Kidney (tissue), 22 donors: ENCODE measurements at places on chromosomes 13 and 19. TPM values are rescaled to one million over a fixed set of nuclear protein-coding genes. Genes with fewer than 3 reads are reported as not detected.

ADGRE3 gene
- total RNA-seq: 0.25 TPM

DNA sequence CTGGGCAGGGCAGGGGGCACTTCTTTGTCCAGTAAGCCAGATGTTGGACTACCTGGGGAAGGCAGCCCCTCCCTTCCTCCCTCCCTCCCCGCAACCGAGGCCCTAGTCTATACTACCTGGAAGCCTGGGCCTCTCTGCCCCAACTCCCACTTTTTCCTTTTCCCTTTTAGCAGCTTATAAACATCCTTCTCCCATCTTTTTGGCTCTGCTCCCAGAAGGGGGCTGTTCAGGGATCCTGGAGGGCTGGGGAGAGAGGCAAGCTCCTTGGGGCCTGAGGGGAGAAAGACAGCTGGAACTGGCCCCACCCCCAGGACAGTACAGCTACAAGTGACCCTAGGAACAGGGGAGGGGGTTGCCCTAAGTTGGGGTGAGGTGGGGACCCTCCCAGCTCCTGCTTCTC is 44.9 kb downstream of the LYL1 start:
- H3K27me3 ChIP-seq: peaks cover 6% of the 10 kb centered on the region
- no peak overlapping the region for H3K27ac ChIP-seq
- H3K4me3 ChIP-seq: no peak overlapping the region
- H3K4me1 ChIP-seq: peaks cover 42% of the 10 kb centered on the region
- H3K36me3 ChIP-seq: no peaks in the 10 kb centered on the region

DNA sequence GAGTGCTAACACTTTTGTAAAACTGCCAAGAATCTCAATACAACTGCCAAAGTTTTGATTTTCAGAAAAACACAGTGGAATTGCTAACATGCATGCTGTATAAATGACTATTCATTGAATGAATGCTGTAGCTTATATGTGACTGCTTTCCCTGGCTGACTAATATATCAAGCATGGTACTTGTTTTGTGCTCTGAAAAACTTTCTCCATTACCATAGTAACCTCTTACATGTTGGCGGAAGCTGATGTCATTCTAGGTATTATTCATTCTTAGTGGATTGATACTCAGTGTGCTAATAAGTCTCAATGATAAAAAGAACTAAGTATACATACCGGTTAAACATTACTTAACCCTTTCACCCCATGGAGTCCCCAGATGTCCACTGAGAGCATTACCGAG is 166.1 kb upstream of the MYO16 start:
- H3K36me3 ChIP-seq: no peaks in the 10 kb centered on the region
- H3K4me1 ChIP-seq: no peaks in the 10 kb centered on the region
- no peak overlapping the region for H3K4me3 ChIP-seq
- H3K27me3 ChIP-seq: no peaks in the 10 kb centered on the region
- no peak for DNase-seq

- DNase-seq: no peak
- no peaks in the 10 kb centered on the region for H3K27me3 ChIP-seq
- no peaks in the 10 kb centered on the region for H3K36me3 ChIP-seq
- no peak overlapping the region for H3K27ac ChIP-seq
- peaks cover 3% of the 10 kb centered on the region for H3K4me1 ChIP-seq
Observed at GRCh38 chr13:114019367-114019766, 45.5 kb upstream of the C13orf46 start.

GRCh38 chr13:20241593-20241992 is 9.5 kb upstream of the GJB6 start:
- no peaks in the 10 kb centered on the region for H3K4me1 ChIP-seq
- H3K4me3 ChIP-seq: no peak overlapping the region
- H3K27me3 ChIP-seq: no peaks in the 10 kb centered on the region
- DNase-seq: no peak
- H3K36me3 ChIP-seq: no peaks in the 10 kb centered on the region
- H3K27ac ChIP-seq: no peak overlapping the region

- no peak overlapping the region for H3K27ac ChIP-seq
- no peak for DNase-seq
- no peaks in the 10 kb centered on the region for H3K4me1 ChIP-seq
- H3K4me3 ChIP-seq: no peak overlapping the region
Observed at GRCh38 chr19:11806354-11807098, 7.5 kb upstream of the ZNF440 start.

- H3K27ac ChIP-seq: no peak overlapping the region
- H3K4me1 ChIP-seq: no peaks in the 10 kb centered on the region
- DNase-seq: no peak
- no peaks in the 10 kb centered on the region for H3K27me3 ChIP-seq
- H3K36me3 ChIP-seq: no peaks in the 10 kb centered on the region
Observed at GRCh38 chr19:51448411-51449016, 9.7 kb downstream of the SIGLEC8 start.

- no peak overlapping the region for H3K4me3 ChIP-seq
- peaks cover 9% of the 10 kb centered on the region for H3K4me1 ChIP-seq
- H3K36me3 ChIP-seq: no peaks in the 10 kb centered on the region
Observed at GRCh38 chr19:13159713-13160112, 9.5 kb downstream of the IER2 start.

DNA sequence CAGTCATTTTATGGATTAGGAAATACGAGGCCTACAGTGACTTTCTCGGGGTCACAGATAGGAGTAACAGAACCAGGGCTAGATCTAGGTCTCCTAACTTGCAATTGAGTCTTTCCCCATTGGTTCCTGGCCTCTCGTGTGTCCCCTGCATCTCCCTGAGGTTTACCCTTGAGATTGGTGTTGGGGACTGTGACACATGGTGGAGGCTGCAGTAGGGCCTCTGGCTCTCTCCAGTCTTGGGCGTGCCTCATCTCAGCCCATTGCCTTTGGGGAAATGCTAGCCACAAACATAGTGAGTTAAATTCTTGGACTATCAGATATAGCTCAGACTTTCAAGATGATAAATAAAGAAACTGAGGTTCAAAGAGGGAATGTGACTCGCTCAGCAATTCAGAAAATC is 212.1 kb downstream of the KCNRG start:
- no peaks in the 10 kb centered on the region for H3K36me3 ChIP-seq
- DNase-seq: no peak
- no peak overlapping the region for H3K27ac ChIP-seq
- H3K4me3 ChIP-seq: no peak overlapping the region

DNA sequence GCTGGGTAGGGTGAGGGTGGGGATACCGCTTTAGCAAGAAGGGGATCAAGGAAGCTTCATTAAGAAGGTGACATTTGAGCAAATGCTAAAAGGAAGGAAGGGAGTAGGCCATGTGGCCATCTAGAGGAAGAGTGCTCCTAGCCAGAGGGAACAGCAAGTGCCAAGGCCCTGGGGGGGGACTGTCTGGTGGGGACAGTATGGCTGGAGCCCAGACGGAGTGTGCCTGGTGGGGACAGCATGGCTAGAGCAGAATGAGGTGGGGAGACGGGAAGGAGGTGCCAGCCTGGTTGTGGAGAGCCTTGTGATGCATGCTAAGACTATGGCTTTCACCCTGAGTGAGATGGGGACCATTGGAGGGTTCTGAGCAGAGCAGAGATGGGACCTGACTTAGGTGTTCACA is 2.1 kb upstream of the TGFB1 start:
- no peaks in the 10 kb centered on the region for H3K36me3 ChIP-seq
- no peak overlapping the region for H3K4me3 ChIP-seq
- no peaks in the 10 kb centered on the region for H3K4me1 ChIP-seq
- H3K27me3 ChIP-seq: no peaks in the 10 kb centered on the region
- no peak overlapping the region for H3K27ac ChIP-seq

DNA sequence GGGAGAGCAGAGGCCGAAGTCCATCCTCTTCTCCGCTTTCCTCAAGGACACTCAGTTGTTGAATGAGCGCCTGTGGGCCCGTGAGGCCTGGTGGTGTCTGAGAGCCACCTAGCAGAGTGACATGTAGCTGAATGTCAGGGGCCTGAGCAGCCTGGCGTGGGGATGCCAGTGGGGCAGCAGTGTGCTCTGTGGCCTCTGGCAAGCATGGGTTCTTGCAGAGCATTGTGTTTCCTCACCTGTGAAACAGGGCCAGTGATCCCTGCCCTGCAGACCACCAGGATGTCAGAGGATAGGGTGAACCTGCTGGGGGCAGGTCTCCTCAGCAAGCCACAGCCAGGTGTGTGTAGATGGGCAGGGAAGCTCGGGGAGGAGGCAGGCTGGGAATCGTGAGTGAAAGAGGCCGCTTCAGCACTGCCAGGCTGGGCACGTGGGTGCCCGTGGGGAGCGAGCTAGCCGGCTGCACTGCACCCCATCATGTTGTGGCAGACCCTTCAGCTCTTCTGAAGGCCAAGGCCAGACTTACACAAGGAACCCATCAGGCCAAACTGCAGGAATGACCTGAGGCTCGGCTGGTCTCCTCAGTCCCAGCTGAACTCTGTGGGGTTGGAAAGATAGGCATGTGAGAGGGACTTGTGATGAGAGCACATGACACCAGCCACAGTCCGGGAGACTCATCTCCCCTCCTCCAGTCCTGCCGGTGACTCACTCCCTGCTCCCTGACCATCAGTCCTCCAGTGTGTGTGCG is 5.0 kb downstream of the PPP1R37 start:
- peak overlapping the region; percentile 25 for H3K4me3 ChIP-seq
- peak overlapping the region; percentile 77 for H3K27ac ChIP-seq
- no peak for DNase-seq
- no peaks in the 10 kb centered on the region for H3K36me3 ChIP-seq

DPF1 gene
- not detected for total RNA-seq

ZNF471 gene
- 9.3 TPM for total RNA-seq

APLP1 gene
- 3.8 TPM for total RNA-seq

DNA sequence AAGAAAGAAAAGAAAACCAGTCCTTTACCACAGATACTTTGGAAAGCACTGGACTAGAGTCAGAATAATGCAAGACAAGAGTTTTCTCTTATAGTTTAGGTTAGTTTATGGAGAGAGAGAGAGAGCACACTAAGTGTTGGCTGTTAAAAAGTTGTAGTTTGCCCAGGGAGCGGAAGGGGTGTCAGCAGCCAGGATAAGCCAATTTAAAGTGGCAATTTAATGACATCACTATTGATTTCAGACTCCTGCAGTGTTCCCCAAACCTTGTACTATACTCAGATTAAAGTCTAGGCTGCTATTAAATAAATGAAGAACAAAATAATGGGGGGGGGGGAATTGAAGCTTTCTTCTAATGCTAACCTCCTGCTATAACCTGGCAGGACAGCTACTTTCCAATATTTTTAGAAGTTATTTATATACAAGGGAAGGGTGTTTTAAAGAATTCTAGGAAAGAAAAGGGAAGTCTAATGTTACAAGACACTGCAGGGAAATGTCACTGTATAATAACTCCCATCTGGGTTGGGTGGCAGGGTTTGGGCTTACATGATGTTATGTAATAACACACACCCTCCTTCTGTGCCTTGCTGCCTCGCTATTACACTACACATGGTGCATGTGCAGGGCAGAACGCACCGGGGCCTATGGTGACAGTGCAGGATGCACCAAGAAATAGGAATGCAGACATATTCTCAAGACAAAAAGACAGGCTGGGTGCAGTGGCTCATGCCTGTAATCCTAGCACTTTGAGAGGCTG is 19.9 kb downstream of the TPT1 start:
- H3K27me3 ChIP-seq: no peaks in the 10 kb centered on the region
- no peak overlapping the region for H3K27ac ChIP-seq
- H3K36me3 ChIP-seq: no peaks in the 10 kb centered on the region
- no peak overlapping the region for H3K4me3 ChIP-seq

DNA sequence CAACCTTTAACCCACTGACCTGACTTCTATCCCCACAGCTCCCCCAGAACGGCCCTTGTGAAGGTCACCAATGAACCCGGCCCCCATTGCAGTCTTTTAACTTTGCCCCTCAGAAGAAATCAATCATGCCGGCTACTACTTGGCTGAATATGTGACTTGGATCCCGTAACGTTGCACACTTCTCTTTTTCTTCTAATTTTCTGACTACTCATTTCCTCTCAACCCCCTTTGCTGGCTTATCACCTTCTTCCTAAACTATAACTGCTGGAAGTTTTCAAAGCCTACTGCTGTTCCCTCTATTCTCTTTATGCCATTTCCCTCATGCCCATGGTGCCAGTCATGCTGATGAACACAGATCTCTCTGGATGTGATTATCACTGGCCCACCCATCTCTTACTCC is 367.6 kb downstream of the DNAJC15 start:
- H3K36me3 ChIP-seq: no peaks in the 10 kb centered on the region
- H3K4me3 ChIP-seq: no peak overlapping the region
- no peaks in the 10 kb centered on the region for H3K27me3 ChIP-seq
- no peak overlapping the region for H3K27ac ChIP-seq
